Hematopoietic multipotent progenitor cell (in vitro differentiated cells): ENCODE measurements at places on chromosomes 6 and 20.

- DNase-seq: no peak
Observed at GRCh38 chr20:64030371-64031134, 5.4 kb upstream of the C20orf204 start.

GRCh38 chr6:158041370-158041769 lies 59.7 kb downstream of the SYNJ2 start:
- DNase-seq: no peak

DNA sequence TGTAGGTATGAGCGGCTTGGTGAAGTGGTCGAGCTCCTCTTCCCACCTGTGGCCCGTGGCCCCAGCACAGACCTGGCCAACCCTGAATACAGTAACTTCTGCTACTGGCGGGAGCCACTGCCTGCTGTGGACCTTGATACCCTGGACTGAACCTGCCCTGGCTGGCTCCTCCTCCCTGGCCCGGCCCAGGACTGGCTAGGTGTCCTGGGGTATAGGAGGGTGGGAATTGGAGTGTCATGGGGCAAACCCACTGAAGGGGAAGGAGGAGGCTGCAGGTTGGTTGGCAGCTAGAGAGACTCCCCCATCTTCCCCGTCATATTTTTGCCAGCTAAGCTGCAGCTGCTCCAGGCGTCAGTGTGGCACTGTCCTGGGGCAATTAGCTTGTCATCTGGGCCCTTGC lies 7.9 kb downstream of the EMILIN3 start:
- no peak for DNase-seq

DNA sequence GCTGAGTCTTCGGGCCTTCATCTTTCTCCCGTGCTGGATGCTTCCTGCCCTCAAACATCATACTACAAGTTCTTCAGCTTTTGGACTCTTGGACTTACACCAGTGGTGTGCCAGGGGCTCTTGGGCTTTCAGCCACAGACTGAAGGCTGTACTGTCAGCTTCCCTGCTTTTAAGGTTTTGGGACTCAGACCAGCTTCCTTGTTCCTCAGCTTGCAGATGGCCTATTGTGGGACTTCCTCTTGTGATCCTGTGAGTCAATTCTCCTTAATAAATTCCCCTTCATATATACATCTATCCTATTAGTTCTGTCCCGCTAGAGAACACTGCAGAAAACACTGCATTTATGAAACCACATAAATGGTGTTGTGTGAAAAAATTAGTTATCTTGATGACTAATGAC lies 13.9 kb upstream of the BCLAF1 start:
- DNase-seq: no peak

- DNase-seq: no peak
Observed at GRCh38 chr20:38547288-38548085, 33.5 kb upstream of the ADIG start.

- DNase-seq: no peak
Observed at GRCh38 chr20:47676219-47676721, 109.0 kb downstream of the SULF2 start.

DNA sequence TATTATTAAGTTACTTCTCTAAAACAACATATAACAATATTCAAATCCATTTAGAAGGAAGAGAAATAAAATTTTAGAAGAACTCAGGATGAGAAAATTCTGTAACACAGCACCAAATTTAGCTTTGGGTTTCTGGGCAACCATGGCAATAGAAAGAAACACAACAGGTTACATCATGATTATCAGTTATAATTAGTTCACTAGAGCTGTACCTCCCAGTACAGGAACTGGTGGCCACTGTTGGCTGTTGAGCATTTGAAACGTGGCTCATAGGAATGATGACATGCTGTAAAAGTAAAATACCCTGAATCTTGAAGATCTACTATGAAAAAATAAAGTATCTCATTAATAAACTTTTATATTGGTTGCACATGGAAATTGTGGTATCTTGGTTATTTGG lies 23.7 kb upstream of the MAP3K4 start:
- DNase-seq: no peak

DNA sequence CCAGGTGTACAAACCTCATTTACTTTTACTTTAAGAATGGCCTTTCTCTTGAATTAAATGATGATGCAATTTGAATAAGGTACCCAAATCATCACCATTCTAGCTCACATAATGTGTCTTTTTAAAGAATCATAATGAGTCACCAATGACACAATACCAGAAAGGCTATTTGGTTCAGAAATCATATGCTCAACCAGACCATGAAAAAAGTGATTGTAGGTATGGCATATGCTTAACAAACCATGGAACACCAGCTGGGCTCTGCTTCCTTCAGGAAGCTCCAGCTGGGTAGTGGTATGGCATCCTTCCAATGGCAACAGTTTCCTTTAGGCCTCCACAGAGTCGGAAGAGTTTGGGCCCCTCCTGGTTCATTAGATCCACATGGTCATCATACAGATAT lies 128.2 kb downstream of the FRK start:
- no peak for DNase-seq

DNA sequence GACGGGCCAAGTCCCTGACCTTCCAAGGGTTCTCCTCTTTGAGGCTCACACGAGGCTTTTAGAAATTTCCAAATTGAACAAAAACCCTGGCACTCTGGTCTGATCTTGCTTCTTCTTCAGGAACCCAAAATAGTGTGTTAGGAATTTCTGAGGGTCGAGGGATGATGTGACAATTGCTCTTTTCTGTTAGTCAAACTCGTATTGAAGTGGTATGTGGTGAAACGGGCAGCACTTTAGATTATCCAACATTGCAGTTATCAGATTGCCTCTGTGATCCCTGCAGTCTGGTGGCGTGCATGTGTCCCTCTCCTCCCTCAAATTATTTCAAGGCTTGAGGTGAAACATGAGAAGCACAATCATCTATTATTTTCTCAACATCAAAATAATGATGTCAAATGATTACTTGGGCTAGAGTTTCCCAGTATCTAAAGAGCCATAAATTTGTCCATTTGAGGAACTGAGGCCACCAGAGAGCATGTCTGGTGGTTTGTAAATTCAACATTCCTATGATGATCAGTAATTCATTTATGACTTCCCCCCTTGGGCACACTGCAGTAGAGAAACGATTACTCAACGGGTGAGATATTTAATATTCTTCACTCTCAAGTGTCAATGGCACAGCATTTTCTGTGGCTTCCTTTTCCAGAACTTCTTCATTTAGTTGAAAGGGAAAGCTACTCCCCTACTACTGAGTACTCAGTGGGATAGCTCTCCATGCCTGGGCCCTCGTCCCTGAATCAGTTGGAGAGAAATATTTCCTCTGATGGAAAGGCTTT lies 308.6 kb upstream of the MAP3K7 start:
- DNase-seq: no peak

DNA sequence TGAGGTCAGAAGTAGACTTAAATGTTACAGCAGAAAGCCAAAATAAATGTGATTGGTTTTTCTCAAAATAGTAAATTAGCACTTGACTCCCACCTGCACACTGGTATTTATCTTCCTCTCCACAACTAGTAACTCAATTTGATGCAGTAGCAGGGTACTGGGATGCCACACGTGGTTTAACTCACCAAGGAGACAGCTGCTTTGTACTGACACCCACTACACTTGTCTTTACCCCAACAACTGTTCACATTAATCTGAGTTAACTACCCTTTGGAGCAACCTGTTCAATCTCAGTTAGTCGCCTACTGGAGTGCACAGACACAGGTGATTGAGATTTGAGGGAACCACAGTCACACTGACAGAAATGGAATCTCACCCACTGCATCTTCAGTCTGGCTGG lies 242.1 kb downstream of the PRKN start:
- no peak for DNase-seq

- no peak for DNase-seq
Observed at GRCh38 chr20:1792274-1792673, 102.9 kb upstream of the SIRPA start.

- no peak for DNase-seq
Observed at GRCh38 chr20:51432251-51432784, 110.2 kb downstream of the NFATC2 start.

DNA sequence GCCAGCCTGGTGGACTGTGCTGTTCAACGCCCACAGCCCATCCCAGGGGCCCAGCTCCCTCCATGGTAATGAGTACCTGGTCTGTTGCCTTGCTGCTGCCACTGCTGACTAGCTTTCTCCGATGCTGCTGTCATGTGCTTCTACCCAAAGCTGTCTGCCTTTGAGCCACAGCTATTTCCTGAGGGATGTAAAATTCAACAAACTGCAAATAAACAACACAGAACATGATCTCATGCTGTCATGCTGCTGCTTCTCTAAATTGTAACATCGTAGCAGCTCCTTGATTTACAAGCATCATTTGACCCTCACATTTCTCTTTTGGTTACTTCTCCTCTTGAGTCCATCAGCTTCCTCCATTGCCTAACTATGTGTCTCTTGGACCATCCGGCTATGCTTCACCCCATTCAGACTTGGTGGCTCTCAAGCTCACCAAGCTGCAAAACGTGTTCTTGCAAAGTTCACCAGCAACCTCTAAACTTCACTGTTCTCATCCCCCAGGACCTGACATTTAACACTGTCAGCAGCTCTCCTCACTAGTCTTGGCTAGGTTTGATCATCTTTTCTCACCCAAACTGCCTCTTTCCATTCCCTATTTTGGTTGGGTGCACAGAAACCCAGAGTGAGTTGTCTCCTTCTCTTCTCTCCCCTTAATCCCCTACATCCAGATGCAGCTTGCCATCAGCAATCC lies 54.6 kb downstream of the FYN start:
- no peak for DNase-seq

DNA sequence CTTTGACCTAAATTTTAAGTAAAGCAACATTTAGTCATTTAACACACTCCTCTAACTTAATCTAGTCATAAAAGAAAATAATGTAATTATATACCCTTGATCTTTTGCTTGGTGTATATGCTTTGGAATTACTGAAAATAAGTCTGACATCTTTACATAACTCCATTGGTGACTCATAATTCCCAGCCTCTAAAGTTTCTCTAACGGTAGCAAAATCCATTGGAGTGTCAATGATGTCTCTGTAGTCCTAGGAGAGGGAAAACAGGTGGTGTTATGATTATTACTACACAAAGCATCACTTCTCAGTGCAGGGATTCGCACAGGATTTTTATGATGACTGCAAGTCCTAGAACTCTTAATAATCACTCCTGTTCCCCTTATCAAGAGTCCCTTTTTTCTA lies 80.2 kb downstream of the IRAK1BP1 start:
- DNase-seq: no peak

GRCh38 chr6:157773248-157773773 lies 49.7 kb upstream of the SNX9 start:
- DNase-seq: no peak

DNA sequence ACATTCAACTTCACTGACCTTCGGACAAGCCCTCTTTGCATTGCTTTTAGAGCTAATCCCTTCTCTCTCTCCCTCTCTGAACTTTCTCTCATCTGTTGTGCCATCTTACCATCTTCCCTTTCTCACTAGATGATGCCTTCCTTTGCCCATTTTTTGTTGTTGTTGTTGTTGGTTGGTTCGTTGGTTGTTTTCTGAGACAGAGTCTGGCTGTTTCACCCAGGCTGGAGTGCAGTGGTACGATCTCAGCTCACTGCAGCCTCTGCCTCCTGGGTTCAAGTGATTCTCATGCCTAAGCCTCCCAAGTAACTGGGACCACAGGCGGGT lies 18.8 kb downstream of the MAP3K5 start:
- DNase-seq: no peak

DNA sequence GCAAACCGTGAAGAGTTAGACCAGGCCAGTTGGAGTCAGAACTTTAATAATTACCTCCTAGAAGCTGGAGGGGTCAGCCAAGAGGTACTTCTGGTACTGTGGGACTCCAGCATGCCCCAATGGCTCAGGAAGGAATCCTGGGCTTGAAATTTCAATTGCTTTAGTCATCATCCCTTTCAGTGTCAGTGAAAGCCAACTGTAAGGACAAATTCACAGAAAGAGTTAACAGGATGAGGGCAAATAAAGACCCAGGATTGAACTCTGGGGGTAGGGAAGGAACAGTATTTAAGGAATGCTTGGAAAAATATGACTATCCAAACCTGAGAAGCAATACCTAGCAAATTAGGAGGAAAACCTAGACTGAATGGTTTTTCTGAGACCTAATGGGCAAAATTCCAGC lies 735.1 kb upstream of the MARCKS start:
- DNase-seq: no peak

- no peak for DNase-seq
Observed at GRCh38 chr6:71676298-71676697, 210.1 kb upstream of the RIMS1 start.

- DNase-seq: no peak
Observed at GRCh38 chr6:44681761-44682160, 294.3 kb downstream of the CDC5L start.

GRCh38 chr6:43670623-43670986 lies 17.0 kb downstream of the MRPS18A start:
- no peak for DNase-seq

DNA sequence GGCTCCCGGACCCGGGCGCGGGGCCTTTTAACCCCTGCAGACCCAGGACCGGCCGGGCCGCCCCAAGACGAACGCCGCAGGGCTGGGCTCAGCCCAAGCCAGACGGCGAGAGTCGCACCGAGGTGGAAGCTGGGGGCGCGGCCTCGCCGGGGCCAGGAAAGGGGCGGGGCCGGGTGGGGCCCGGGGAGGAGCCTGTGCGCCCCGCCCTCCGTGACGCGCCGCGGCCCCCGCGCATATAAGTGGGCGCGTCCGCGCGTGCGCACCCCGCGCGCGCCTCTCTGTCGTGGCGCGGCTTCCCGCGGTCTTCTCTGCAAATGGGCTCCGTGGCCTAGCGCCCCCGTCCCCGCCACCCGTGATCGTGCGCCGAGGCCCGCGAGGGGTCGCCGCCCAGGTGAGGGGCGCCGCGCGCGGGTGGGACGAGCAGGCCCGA lies at the start of gene PPDPF:
Gene PPDPF, plus strand, starts transcription at position 262 of the 430 bp plus-strand sequence. CDS start 544 bp downstream, outside the sequence.
- DNase-seq: peak; percentile 90

DNA sequence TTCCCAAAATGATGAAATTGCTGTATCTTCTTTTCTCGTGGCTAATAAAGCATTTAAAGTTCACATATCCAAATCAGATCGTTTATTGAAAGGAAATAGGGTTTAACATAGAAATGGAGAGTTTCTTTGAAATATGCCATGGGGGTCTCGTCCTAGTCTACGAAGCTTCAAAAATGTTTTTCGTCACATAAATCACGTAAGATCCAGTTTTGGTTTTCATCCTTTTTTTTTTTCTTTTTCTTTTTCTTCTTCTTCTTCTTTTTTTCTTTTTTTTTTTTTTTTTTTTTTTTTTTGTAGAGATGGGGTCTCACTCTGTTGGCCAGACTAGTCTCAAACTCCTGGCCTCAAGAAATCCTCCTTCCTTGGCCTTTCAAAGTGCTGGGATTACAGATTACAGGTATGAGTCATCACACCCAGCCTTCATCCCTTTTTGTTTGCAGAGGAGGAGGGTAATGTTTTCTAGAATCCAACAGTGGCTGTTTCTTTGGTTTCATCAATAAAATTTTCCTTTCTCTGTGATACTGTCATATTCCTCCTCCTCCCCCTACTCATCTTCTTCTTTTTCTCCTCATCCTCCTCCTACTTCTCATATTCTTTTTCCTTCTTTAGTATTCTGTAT lies 94.7 kb upstream of the LOC128125822 start:
- DNase-seq: no peak

- DNase-seq: no peak
Observed at GRCh38 chr20:23129891-23130621, 43.9 kb upstream of the CD93 start.

- DNase-seq: no peak
Observed at GRCh38 chr6:126055449-126055848, 69.1 kb downstream of the TRMT11 start.
